ENCODE measurements at places on chromosomes 1 and 21.

- DNase-seq = peak; percentile 25
Observed at GRCh38 chr21:26587736-26588201, 14.7 kb upstream of the CYYR1 start.

DNA sequence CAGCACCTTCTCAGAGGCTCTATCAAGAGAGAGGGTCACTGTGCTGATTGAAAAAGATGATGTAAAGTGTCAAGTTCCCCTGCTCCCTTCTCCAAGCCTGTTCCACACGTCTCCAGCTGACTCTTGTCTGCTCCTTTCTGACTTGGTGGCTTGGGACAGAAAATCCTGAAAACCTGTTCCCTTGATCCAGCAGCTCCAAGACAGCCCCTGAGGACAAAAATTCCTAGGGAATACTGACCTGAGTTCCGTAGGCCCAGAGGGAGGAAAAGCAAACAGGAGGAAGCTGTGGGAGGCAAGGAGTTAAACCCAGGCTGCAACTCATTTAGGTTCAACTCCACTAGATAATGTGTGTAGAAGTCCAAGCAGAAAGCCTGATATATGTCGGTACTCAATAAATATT, 42.1 kb upstream of the ATP2B4 start:
- no peak for DNase-seq

DNA sequence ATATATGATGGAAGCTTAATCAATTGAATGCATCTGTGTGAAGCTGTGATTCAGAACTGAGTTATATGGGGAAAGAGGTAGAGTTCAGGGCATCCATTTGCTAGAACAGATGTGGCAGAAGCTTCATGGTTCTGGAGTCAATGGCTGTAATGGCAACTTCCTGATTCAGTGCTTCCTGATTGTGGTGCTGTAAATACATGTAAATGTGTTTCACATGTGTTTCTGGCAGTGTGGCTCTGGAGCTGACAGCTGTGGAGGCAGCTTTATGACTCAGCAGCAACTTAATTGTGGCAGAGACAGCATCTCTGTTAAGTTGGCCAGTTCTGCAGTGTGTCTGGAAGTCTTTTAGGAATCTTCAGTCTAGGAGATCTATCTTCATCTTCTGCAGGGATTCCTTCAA, 226.6 kb upstream of the ZRANB2 start:
- peak; percentile 51 for DNase-seq

DNA sequence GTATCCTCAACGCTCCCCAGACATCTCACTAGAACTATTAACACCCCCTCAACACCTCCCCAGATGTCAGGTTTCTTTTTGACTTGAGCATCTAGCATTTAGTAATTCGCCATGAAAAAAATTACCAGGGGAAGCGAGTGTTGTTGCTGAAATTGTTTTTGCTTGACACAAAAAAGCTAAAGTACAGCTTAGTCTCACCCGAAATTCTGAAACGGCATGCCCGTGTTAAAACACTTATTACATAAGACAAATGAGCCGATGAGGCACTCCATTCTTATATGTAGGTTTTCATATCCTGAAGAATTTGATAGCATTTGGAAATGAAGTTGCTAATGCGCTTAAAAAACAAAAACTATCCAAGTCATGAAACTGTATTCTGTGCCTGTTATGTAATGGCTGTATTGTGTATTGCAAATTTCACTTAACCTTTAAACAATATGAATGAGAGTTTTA, 1.3 kb upstream of the NRIP1 start:
- no peak for DNase-seq

DNA sequence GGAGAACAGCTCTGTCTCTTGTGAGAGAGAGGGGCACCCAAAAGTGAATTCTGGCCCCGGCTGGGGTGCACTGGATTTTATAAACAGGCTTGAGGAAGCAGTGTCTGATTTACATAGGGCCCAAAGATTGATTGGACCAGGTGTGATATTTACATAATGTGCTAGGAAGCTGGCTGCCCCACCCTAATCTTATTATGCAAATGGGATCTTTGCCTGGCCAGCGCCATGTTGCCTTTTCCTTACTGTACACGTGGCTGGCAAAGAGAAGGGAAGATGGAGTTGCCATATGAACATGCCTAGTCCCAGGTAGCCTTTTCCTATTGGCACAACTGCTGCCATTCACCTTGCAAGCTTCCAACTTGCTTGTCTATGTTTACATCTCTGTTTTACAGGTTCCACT, 29.0 kb upstream of the CFHR4 start:
- no peak for DNase-seq

- no peak for DNase-seq
Observed at GRCh38 chr1:34338871-34339270, 162.2 kb downstream of the C1orf94 start.

DNA sequence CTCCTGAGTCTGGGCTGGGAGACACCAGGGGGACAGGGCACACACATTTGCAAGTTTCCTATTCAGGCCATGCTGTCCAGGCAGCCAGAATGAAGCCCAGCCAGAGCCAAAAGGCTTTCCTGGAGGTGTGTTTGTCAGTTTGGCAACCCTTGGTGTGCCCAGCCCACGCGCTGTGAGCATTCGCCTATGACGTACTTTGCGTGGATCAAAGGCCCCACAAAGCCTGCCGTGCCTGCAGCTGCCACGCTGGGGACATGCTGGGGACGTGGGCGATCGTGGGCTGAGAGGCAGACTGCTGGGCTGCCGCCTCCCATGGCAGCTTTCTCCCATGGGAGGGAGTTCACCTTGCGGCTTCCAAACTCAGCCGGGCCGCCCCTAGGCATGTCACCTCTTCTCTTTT, 57.5 kb downstream of the CD247 start:
- no peak for DNase-seq

DNA sequence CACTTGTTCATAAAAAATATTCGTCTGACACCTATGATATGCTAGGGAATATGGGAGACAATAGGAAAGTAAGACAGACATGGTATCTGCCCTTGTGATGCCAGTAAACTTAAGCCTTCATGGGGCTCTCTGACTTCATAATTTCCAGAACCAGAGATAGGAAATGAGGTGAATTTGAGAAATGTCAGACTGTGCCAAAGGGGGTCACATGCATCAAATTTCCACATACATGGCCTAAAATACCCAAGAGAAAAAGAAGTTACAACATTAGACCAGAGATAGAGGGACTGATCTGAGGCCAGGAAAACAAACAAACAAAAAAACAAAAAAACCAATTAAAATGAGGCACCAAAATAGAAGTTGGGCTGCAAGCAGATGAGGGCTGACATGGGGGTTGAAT, 75.7 kb downstream of the DISC1 start:
- DNase-seq = no peak

GRCh38 chr1:180141381-180141934, 13.2 kb upstream of the QSOX1 start:
- DNase-seq = no peak

DNA sequence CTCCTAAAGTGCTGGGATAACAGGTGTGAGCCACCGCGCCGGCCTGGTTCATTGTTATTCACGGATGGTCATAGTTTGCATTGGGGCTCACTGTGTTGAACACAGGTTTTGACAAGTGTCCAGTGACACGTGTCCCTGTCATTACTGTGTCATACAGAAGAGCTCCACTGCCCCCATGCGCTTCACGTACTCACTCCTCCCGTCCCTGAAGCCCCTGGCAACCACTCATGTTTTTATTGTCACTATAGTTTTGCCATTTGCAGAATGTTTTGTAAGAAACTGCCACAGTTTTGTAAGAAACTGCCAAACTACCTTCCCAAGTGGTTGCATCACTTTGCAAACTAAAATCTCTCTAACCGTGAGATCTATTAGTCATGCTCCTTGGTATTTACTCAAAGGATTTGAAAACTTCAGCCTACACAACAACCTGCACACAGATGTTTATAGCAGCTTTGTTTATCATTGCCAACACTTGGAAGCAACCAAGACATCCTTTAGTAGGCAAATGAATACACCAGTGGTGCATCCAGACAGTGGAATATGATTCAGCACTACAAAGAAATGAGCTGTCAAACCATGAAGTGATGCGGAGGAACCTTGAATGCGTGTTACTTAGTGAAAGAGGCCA, 163.2 kb upstream of the COL6A1 start:
- peak; percentile 58 for DNase-seq

DNA sequence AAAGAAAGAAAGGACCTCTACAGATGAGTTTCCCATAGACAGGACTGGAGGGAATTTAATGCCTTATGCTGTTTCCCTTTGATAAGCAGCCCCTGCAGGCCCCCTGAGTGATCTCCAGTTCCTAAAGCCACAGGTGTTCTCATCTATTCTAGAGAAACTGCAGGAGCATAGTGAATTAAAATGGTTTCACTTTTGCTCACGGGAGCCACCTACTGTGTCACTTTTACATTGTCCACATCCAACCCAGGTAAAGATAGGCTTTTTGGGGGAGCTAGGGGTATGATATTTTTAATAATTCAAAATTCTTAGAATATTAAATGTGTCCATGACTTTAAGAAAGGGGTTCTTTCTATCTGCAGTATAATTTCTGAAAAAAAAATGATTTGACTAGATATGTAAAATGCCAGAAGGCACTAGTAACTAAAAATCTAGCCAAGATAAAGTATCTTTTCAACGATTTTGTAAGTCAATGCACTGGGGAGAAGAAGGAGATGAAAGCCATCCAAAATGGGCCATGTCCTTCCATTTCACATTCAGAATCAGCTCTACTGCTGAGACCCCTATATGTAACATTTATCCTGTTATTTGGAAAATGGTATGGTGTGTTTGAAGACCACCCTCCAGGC, 267.3 kb upstream of the DUSP10 start:
- no peak for DNase-seq

- DNase-seq = no peak
Observed at GRCh38 chr1:56638248-56638647, 6.9 kb upstream of the PRKAA2 start.

DNA sequence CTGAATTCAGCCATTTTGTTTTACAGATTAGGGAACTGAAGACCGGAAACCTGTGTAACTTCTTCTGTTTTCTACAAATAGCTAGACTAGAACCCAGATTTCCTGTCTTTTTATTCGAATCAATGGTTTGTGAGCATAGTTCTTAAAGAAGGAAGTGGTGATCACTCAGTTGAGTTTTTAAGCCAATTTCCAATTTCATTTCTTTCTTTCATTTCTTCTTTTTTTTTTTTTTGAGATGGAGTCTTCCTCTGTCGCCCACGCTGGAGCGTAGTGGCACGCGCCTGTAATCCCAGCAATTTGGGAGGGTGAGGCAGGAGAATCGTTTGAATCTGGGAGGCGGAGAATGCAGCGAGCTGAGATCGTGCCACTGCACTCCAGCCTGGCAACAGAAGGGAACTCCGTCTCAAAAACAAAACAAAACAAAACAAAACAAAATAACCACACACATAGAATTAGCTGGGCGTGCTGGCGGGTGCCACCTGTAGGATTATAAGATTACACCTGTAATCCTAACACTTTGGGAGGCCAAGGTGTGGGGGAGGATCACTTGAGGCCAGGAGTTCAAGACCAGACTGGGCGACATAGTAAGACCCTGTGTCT, 3.0 kb upstream of the MDM4 start:
- no peak for DNase-seq

DNA sequence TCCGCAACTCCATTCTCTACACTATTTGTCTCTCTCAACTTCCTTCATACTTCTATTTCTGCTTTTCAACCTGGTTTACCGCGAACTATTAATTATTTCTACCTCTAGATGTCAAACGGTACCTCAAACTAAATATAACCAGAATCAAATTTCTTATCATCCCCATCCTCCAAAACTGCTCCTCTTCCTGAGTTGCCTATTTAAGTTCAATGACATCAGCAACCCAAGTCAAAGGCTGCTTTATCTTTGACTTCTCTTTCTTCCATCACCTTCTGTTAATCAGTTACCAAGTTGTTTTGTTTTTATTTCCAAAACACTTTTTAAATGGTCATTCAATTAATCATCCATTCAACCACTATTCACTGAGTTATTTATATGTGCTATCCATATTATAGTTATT, 171.9 kb downstream of the COL24A1 start:
- DNase-seq = no peak

DNA sequence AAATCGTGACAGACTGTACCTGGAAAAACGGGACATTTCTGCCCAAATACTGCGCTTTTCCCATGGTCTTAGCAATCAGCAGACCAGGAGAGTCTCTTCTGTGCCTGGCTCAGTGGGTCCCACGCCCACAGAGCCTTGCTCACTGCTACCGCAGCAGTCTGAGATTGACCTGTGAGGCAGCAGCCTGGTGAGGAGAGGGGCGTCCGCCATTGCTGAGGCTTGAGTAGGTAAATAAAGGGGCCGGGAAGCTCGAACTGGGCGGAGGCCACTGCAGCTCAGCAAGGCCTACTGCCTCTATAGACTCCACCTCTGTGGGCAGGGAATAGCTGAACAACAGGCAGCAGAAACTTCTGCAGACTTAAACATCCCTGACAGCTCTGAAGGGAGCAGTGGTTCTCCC, 203.1 kb downstream of the DENND1B start:
- no peak for DNase-seq

DNA sequence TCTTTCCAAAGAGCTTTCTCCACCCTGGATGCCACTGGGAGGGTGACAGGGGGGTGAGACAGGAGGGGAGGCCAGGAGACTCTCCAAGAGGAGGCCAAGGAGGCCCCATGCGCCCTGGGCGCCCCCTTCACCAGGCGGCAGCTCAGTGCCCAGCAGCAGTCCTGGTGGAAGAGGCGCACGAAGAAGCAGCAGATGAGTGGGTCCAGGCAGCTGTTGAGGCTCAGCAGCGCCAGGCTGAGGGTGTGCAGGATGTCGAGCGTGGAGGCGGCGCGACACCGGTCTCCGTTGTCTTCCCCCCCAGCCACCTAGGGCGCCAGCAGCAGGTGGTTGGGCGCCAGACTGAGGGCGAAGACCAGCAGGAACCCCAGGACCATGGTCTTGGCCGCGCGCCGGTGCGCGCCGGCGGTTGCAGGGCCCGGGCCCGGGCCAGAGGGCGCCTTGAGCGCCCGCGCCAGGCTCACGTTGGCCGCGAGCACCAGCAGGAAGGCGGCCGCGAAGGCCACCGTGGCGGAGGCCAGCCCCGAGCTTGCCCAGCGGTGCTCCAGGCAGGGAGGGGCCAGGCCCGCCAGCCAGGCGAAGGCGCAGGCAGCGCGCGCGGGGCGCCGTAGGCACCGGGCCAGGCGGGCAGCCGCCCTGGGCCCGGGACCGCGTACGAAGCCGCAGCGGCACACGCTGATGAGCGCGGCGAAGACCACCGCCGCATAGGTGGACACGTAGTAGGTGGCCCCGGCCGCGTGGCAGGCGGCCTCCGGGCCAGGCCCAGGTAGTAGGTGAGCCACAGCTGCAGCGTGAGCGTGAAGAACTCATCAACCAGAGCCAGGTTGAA, 8.6 kb downstream of the TMEM35B start:
- DNase-seq = no peak

- no peak for DNase-seq
Observed at GRCh38 chr1:2212274-2212531, 15.9 kb upstream of the SKI start.

DNA sequence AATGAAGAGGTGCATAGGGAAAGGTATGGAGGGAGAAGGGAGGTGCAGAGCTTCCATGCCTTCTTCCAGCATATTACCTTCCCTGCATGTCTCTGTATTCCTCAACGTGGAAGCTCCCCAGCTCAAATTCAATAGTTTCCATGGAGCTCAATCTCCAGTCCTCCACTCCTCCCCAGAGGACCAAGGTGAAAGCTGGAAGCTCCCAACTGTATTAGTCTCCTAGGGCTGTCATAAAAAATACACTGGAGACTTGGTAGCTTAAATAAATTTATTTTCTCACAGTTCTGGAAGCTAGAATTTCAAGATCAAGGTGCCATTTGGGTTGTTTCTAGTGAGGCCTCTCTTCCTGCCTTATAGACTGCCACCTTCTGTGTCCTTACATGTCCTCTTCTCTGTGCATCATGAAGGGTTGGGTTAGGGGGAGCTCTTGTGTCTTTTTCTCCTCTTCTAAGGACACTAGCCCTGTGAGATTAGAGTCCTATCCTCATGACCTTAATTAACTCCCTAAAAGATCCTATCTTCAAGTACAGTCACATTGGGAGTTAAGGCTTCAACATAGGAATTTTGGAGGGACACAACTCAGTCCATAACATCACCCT, 21.9 kb upstream of the RABGGTB start:
- no peak for DNase-seq
